Stimulated activated CD4-positive, alpha-beta T cell treated with anti-CD3 and anti-CD28 coated beads, TNF-alpha, amount 100 ng/mL, for 1 hour (primary cell): ENCODE measurements at places on chromosomes 13 and 19.

- no peak for DNase-seq
Measured at GRCh38 chr19:51688671-51689571, 4.2 kb upstream of the SPACA6 start.

GRCh38 chr19:11448410-11448809 is 13.0 kb downstream of the PRKCSH start:
- DNase-seq: no peak

- no peak for DNase-seq
Measured at GRCh38 chr19:39401070-39401548, 5.5 kb upstream of the ZFP36 start.

DNA sequence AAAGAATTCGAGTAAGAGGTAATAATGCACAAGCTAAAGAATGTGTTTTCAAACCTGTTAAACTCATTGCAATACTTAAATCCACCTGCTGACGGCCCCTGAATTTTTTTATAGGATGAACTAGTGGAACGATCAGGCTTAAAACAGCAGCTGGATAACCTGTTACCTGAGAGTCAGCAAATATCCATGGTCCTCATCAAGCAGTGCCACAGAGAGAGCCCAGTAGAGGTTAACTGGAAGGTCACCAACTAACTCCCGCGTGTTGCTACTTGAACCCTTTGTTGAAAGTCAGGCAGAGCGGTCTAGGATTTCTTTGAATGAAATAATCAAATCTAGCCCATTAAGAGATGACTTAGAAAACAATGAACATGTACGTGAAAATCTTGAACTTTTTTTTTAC is 47.6 kb upstream of the SPRY2 start:
- no peak for DNase-seq

GRCh38 chr13:26021956-26022355 is 29.9 kb downstream of the SHISA2 start:
- DNase-seq: no peak

- DNase-seq: no peak
Measured at GRCh38 chr19:50482271-50482855, 5.7 kb upstream of the GARIN5A start.

DNA sequence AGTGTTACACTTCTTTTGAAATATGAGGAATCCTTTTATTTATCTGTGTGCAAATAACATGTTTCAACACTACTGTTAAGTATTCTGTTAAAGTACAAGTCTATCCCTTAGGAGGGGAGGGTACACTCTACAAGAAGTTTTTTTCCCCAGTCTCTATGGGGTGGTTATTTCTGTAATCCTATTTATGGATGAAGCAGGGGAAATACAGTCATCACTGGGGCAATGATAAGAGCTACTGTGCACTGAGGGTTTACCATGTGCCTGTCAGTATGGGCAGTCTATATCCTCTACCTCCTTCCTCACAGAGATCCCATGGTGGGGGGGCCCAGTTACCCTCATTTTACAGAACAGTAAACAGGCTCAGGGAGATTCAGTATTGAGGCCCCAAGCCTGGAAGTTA is 16.6 kb upstream of the TRIM13 start:
- DNase-seq: no peak

GRCh38 chr19:38557205-38557799 is 60.5 kb downstream of the MAP4K1 start:
- DNase-seq: no peak

- DNase-seq: no peak
Measured at GRCh38 chr19:2846180-2846894, 5.1 kb downstream of the ZNF555 start.

GRCh38 chr19:35451338-35452096 is 3.5 kb downstream of the FFAR2 start:
- DNase-seq: no peak

GRCh38 chr19:54023191-54023590 is 31.8 kb downstream of the CACNG6 start:
- DNase-seq: no peak

DNA sequence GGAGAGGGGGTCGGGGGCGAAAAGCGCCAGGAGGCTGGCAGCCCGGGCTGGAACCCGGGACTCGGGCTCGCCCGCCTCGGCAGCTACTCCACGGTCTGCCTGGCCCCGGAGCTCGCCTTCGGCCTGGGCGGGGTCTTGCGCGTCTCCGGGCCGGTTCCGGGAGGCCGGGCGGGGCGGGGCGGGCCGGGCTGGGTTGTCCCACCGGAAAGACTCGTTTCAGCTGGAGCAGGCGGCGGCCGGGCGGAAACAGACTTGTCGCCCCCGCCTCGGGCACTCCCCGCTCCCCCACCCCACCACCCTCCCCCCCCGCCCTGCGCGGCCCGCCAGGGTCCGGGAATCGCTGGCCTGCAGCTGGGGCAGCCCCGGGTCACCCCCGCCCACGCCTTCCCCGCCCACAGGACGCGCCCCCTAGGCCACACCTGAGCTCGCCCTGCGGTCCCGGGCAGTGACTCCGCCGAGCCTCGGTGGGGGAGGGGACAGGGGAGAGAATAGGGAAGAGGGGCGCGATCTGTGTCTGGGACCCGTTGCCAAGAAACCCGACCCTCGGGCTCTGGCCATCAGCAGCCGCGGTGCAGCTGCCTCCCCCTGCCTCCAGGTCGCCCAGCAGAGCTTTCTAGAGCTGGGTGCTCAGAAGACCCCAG is 109.4 kb downstream of the KCTD15 start:
- no peak for DNase-seq

- DNase-seq: no peak
Measured at GRCh38 chr19:29806098-29806866, 5.5 kb upstream of the CCNE1 start.

DNA sequence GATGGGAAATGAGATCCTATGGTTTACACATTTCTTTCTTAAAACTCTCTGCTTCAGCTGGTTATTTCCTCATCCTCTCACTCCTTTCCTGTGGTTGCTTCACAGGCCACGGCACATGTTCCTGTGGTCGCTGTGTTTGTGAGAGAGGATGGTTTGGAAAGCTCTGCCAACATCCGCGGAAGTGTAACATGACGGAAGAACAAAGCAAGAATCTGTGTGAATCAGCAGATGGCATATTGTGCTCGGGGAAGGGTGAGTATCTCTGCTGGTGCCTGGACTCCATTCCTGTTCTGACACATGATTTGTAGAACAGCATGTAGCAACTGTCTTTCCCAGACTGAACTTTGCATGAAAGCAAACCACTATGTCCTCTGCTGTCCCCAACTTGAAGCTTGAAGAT is 254.2 kb downstream of the ITGBL1 start:
- DNase-seq: no peak
